Cardiac atrium fibroblast (primary cell): ENCODE measurements at places on chromosomes 6 and 20. TPM values are rescaled to one million over a fixed set of nuclear protein-coding genes. Genes with fewer than 3 reads are reported as not detected.

The DSN1 gene
- total RNA-seq, result 9.1 and 9.4 TPM in 2 replicates

The OR2H1 gene
- total RNA-seq, result not detected in 2 replicates

The SLC22A3 gene
- total RNA-seq, result 3.2 and 3.4 TPM in 2 replicates

The MLN gene
- total RNA-seq, result not detected in 2 replicates

The FOXS1 gene
- 1.5 TPM in 1 of 2 replicates, not detected in the other for total RNA-seq

The CASS4 gene
- 5.7 and 17.0 TPM in 2 replicates for total RNA-seq

The EGFL8 gene
- 0.97 and 7.2 TPM in 2 replicates for total RNA-seq

The PLN gene
- not detected in 2 replicates for total RNA-seq

The RRAGD gene
- 0.49 TPM in 1 of 2 replicates, not detected in the other for total RNA-seq

The PTCHD4 gene
- total RNA-seq, result 0.16 and 0.36 TPM in 2 replicates

The PRDM1 gene
- total RNA-seq, result under 0.01 and 1.6 TPM in 2 replicates

The GPSM3 gene
- 7.0 and 7.4 TPM in 2 replicates for total RNA-seq

The VIP gene
- total RNA-seq, result not detected in 2 replicates

The PRPF6 gene
- total RNA-seq, result 36.8 and 42.0 TPM in 2 replicates

The PHF3 gene
- 17.0 and 23.5 TPM in 2 replicates for total RNA-seq

The GLP1R gene
- total RNA-seq, result not detected in 2 replicates

The ZKSCAN4 gene
- total RNA-seq, result 2.5 and 2.6 TPM in 2 replicates

The HMGN3 gene
- total RNA-seq, result 40.4 and 71.4 TPM in 2 replicates

The MMP24 gene
- 0.16 and 0.18 TPM in 2 replicates for total RNA-seq

The VSTM2L gene
- total RNA-seq, result 1.8 and 3.2 TPM in 2 replicates

The THBS2 gene
- total RNA-seq, result 586 and 600 TPM in 2 replicates

The TBP gene
- 9.2 and 12.6 TPM in 2 replicates for total RNA-seq

The RIPOR2 gene
- 6.0 and 9.2 TPM in 2 replicates for total RNA-seq

The CALHM4 gene
- not detected in 2 replicates for total RNA-seq

The NMBR gene
- not detected in 2 replicates for total RNA-seq

The ULBP1 gene
- 2.0 and 2.1 TPM in 2 replicates for total RNA-seq

The TPD52L1 gene
- 0.49 and 1.3 TPM in 2 replicates for total RNA-seq

The ADGRB3 gene
- 1.3 and 1.8 TPM in 2 replicates for total RNA-seq

The CLPSL1 gene
- not detected in 2 replicates for total RNA-seq

The TMEM244 gene
- total RNA-seq, result not detected in 2 replicates

The RIPPLY2 gene
- total RNA-seq, result not detected in 2 replicates

The MROH8 gene
- 0.36 and 1.9 TPM in 2 replicates for total RNA-seq

The CST2 gene
- total RNA-seq, result 0.16 TPM in 1 of 2 replicates, not detected in the other

The SEL1L2 gene
- not detected in 2 replicates for total RNA-seq

The CLVS2 gene
- not detected in 2 replicates for total RNA-seq

The C6orf163 gene
- 0.16 and 0.18 TPM in 2 replicates for total RNA-seq

The MATN4 gene
- total RNA-seq, result not detected in 2 replicates

The HTR1E gene
- not detected in 2 replicates for total RNA-seq

The NKX2-2 gene
- total RNA-seq, result not detected in 2 replicates

The HLA-DRA gene
- 0.16 TPM in 1 of 2 replicates, not detected in the other for total RNA-seq
